ENCODE measurements at places on chromosomes 11 and 22.

GRCh38 chr11:113488931-113489351 lies 13.7 kb upstream of the DRD2 start:
- DNase-seq: peak; percentile 5

GRCh38 chr11:10395166-10395897 lies 59.7 kb upstream of the AMPD3 start:
- no peak for DNase-seq

DNA sequence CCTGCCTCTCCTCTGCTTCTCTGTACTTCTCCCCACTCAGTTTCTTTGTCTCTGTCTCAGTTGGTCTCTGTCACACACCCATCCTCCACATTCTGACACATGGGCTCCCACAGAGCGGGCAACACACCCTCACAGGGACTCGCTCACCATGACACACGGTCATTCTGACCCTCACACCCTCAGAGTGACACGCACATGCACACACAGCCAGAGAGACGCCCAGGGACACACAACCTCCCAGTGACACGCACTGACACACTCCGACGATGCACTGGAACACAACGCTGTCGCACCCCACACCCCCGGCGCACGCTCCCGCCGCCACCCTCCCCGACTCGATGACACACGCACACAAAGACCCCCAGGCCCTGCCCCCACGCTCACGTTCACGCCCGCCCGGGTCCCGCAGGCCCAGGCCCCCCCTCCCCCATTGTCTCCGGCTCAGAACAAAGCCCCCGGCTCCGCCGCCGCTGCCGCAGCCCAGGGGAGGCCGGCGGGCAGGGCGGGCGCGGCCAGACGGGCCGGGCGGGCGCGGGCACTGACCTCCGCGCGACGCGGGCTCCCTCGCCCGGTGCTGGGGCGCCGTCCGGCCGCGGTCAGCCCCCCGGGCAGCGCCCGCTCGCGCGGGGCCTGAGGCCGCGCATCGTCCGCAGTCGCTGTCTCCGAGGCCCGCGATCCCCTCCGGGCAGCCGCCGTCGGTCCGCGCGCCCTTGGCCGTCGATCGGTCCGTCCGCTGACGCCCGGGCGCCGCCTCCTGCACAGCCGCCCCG lies 404 bp downstream of the DCHS1 start:
- peak; percentile 19 for DNase-seq

GRCh38 chr11:71338801-71339395 lies 86.5 kb upstream of the SHANK2 start:
- no peak for DNase-seq

DNA sequence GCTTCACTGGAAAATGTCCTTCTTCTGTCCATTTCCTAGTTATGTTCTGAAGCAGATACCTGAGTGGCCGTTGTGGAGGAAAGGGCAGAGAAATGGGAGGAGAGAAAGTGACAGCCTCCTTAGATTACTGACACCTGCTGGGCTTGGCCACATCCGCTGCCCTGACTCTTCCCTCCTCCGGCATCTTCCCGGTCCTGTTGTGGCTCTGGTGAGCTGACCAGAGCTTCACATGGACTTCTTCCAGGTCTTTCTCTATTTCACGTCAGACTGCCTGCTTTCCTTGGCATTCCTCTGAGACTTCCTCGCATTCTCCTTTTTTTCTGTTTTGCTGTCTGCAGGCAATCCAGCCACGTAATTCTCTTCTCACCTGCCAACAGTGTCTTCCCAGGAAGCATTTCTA lies 138.7 kb upstream of the E2F8 start:
- DNase-seq: no peak

DNA sequence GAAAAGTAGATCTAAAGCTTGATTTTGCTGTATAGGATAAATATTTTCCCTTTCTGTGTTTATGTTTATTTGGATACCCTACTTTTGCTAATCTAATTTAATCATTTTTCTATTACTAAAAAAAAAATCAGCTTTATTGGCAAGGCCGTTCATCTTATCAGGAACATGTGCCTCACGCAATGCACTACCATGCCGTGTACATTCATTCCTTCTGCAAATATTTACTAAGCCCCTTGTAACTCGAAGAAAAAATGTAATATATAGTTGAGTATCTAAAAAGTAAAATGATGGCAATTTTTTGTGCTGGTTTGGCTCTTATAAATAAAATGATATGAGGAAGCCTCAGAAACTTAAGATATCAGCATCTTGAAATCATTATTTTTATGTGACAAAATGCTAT lies 8.9 kb downstream of the UVRAG start:
- no peak for DNase-seq

DNA sequence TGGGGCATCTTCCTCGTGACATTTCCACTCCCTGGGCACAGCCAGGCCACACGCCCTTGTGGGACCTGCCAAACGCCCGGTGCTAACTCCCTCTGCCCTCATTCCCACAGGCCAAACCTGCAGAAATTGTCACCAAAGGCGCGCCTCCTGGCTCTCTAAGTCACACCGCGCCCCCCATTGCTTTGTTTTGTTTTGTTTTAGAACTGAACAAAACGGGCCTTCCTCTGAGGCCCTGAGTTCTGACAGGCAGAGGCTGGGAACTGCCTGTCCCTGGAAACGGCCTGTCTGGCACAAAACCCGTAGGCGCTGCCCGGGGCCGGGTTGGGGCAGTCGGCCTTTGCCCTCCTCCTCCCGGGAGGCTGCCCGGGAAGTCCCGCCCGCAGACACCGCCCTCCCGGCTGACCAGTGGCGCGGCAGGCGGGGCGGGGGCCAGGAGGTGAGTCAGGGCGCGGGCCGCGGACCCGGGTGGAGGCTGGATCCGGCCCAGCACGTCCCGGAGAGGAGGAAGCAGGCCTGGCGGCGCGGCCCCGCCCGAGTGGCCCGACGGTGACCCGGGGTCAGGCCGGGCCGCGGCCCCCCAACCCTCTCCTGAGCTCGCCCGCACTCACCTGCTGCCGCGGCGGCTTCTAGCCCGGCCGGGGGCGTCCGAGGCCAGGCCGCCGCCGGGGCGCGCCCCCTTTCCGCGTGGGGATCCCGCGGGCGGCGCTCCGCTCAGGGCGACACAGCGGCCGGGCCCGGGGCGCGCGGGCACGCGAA lies 465 bp downstream of the SUN2 start:
- DNase-seq: peak; percentile 44

- DNase-seq: no peak
Observed at GRCh38 chr11:44241851-44242250, 68.1 kb downstream of the ALX4 start.

DNA sequence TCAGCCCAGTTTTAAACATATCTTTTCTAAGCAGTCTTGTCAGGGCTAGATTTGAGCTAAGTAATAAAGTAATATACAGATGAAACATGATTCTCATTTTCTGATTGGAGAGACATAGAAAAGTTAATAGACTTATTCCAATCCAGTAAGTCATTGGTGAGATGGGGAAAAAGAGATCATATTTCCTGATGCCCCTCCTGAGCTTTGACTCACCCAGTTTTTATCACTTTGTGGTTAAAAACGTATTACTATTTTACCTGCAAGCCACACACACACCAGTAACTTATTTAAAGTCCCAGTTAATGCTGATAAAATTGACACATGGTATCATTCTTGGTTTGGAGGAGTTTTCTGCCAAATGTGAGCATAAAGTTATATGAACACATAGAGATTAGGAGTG lies 306.8 kb downstream of the CADM1 start:
- DNase-seq: no peak

- no peak for DNase-seq
Observed at GRCh38 chr22:25669253-25670069, 72.5 kb upstream of the MYO18B start.

DNA sequence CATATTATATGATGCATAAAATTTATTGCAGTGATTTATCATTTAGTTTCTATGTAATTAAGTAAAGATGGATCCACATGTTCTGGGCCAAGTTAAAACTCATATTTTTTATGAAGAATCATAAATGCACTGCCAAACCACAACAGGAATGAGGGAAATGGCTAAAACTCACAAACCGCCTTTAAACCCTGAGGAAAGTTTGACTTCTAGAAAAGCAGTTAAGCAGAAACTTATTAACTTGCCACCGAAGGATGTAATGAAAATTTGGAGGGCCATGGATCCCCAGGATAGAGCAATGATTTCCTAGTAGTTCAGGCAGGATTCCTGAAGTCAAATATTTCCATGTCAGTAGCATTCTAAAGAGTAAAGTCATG lies 218.3 kb upstream of the CTSC start:
- DNase-seq: no peak

DNA sequence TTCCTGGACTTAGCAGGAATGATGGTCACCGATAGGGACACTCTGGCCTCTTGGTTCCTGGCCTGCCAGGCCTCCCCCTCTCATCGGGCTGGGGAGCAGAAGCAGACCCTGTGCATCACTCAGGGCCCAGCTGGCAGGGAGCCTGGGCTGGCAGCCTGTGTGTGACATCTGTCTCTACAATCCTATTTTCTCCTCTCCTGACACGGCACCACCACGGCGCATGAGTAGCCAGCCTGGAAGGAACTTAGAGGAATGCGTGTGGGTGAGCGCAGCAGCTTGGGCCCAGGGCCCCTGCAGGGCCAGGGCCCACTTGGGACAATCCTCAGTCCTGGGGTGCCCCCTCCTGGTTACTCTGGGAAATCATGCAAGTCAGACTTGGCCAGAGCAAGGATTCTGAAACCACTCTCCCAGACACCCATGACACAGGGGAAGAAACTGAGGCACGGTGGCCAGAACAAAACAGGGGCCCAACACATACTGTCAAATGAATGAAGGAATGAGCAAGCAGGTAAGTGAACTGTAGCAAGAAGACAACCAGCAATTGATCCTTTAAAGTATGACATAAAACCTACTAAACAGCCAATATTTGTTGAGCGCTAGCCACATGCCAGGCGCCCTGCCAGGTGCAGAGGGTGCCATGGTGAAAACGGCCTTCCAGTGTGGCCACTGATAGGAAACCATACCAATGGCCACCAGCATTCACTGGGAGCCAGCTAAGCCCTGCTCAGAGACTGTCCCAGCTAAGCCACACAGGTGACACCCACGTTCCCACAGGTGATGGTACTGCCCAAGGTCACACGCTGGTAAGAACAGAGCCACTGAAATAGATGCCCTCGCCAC lies 13.3 kb downstream of the RSPH14 start:
- DNase-seq: peak; percentile 51

DNA sequence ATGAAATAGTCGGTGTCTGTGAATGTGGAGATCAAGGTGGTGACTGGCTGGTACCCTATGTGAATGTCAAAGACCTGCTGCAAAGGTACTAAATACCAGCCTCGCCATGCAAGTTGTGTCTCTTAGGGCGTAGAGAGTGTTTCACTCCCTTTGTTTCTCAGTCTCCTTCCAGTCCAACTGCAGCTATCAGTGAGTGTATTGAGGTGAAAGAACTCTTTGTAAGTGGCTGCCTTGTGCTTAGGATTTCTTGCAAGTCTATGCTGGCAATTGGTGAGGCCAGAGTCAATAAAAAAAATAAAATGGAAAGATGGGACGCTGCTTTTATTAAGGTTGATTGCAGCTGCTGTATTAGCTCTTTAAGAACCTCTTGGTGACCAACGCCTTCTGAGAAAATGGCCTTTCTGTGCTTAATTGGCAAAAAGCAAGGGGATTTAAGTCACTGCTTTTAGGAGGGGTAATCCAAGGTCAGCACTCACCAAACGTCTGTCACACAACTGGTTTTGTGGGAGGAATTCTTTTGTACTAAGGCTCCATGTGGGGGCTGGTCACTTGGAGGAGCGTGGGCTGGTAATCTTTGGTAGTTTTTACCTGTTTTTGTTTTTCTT lies 95.1 kb downstream of the PARVA start:
- no peak for DNase-seq

DNA sequence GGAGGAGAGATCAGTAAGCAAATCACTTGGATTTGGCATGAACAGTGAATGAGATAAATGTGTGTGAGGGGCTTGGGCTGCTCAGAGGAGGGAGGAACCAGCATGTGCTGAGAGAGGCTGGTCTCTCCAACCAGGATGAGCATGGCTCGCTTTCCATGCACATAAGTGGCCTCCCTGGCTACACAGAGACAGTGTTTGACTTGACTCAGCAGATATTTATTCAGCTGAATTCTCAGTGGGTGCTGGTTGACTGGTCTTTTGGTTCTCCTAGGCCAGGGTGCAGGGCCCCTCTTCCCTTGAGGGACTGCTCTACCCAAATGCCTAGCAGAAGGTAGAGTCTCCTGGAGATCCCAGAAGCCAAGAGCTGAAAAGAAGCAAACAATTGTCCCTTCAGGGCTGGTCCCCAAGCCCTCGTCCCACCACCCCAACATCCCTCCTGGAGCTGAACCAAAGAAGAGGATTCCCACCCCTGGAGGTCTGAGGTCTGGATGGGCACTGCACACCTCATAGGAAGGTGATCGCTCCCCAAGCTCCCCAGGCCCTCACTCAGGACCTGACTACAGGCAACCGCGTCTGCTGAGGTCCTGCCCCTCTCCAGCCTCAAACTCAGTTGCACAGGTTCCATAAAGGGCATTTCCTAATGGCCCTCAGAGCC lies 3.3 kb upstream of the TRIM29 start:
- no peak for DNase-seq

GRCh38 chr11:108914981-108915380 lies 250.1 kb downstream of the DDX10 start:
- no peak for DNase-seq

DNA sequence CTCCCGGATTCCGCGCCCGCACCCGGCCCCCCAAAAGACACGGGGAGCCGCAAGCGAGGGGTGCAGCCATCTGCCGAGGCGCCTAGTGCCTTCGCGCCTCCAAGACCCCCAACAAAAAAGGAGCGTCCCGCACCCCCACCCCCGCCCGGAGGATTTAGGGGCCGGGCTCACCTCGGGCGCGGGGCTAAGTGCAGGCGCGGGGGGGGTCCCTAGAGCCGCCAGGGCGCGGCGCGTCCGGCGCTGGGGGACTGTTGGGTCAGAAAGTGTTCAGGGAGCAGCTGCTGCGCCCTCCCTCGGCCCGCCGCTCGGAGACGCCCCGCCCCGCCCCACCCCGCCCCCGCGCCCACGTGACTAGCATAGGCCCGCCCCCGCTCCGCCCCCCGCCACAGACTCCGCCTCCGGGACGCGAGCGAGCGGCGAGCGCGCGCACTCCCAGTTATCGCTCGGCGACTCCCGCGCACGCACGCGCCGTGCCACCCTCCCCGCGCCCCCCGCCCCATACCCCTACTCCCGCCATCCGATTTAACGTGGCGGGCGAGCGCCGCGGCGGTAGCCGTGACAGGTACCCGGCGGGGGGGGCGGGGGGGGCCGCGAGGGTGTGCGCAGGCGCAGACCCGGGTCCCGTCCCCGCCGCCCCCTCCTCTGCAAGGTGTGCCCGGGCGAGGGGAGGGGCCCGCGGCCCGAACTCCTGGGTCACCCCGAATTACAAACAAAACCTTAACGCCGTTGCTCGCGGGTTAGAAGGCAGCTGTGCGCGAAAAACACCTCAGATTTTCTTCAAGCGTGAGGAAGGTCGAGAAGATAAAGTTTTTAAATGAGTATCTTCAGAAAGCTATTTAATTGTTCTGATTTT lies 56.2 kb downstream of the KCNJ4 start:
- DNase-seq: peak; percentile 87

DNA sequence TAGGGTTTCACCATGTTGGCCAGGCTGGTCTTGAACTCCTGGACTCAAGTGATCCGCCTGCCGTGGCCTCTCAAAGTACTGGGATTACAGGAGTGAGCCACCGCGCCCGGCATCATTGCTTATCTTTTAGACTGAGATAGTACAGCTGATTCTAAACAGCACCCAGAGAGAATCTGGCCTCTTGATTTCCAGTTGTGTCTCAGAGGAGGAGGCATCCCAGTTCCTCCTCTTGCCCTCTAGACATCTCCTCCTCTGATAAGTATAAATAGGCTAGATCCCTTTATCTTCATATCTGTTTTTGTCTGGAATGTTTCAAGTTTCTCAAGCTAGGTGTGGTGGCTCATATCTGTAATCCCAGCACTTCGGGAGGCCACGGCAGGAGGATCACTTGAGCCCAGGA lies 7.0 kb downstream of the MARK2 start:
- DNase-seq: no peak

Measured in NCI-H1092 treated with DMSO at 0.1 percent for 48 hours (cell line).